ENCODE measurements at places on chromosomes 3 and 15.

DNA sequence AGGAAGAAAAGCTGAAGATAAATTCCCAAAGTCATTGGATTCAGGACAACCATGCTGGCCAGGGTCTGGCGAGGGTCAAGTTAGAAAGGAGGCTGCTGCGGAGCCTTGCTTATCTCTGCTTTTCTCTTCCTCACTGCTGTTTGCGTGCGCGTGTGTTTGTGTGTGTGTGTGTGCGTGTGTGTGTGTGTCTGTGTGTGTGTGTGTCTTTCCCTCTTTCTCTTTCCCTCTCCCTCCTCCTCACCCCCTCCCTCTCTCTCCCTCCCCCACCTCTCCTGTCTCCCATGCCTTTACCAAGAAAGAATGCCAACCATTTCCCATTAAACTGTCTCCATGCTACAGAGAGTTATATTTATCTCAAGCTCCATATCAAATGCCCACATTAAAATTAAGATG lies at the start of gene COLQ:
Gene COLQ (minus strand): TSS at position 134 of the 393 bp plus-strand sequence. CDS start 81 bp downstream, at position 53.
- no peak for DNase-seq

- no peak for DNase-seq
Measured at GRCh38 chr15:64009241-64009640, 37.0 kb downstream of the DAPK2 start.

DNA sequence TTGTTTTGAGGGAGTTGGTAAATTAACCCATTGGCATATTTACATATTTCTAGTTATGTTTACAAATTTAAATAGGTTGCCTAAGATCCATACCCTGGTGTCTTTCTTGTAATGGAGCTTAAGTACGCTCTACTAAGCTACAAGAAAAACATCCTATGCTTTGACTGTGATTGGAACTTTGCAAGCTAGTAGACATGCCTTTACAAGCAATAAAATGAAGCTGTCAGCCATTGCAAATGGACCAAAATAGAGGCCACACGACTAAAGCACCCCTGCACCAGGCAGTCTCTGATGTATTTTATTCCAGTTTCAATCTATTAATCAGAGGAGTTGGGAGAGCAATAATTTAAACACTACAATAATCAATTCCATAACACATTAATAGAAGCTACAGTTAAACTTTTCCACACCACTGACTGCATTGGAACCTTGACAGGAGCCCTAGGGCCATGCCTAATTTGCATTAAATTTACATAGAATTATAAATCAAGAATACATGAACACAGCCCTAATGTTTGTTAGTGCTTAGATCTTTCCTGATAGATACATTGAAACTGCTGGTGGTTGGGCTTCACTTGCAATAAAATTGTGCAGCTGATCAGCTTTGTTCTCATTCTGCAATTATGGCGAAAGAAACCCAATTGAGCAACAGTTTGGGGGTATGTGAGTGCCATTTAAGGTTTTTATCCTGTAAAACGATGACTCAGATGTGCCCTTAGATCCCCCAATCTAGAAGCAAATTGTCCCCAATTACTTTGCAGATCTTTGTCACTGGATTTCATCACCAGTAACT lies 360.1 kb downstream of the LSAMP start:
- DNase-seq: no peak

- peak; percentile 55 for DNase-seq
Measured at GRCh38 chr15:55289011-55289745, 435 bp downstream of the RAB27A start.

DNA sequence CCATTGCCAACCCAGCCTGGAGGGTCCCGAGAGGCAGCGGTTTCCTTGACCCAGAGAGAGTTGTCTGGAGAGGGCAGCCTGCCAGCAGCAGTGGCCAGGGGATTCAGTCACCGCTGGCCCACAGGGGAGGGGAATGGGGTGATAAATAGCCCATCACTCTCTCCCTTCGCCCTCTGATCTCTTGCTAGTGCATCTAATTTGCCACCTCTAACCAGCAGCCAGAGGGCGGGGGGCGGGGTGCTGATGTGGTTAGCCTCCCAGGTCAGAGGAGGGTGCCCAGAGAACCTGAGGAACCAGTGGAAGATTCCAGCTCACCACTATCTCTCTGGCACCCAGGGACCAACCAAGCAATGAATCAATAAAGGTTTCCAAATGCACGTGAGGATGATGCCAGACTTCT lies 35.1 kb upstream of the SLC6A11 start:
- DNase-seq: no peak

- no peak for DNase-seq
Measured at GRCh38 chr15:101188637-101189408, 63.0 kb downstream of the CHSY1 start.

DNA sequence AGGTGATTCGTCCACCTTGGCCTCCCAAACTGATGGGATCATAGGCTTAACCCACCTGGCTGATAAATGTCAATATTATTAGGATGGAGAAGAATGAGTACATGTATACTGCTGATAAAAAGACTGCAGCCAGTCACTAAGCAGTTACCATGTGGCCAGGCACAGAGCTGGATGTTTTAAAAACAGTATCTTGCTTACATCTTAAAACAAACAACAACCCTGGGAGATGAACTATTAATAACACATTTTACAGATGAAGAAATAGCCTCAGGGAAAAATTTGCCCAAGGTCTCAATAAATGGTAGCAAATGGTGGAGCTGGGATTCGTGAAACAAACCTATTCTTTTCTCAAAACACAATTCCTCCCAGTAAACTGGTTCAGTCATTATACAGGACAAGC lies 18.1 kb downstream of the IL17RD start:
- no peak for DNase-seq

- DNase-seq: no peak
Measured at GRCh38 chr3:179149951-179150350, 1.8 kb downstream of the PIK3CA start.

- DNase-seq: no peak
Measured at GRCh38 chr3:105162448-105162847, 204.3 kb upstream of the ALCAM start.

- peak; percentile 55 for DNase-seq
Measured at GRCh38 chr3:185353823-185354614, 8.9 kb upstream of the MAP3K13 start.

DNA sequence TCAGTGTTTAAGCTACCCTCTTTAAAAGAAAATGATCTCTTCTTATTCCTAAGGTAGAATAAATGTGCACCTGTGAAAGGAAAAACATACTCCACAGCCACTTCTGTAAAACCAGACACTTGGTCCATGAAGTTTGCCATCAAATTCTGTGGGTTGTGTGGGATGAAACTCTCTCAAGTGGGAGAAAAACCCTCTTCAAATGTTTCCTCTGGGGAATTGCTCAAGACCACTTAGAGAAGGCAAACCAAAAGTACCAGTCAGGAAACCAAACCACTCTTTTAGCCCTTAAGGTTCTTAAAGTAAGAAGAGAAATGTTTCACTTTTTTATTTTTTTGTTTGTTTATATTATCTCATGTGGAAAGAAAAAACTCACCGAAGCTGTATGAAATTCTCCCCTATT lies 1.2 kb downstream of the COL8A1 start:
- no peak for DNase-seq
